ENCODE measurements at places on chromosomes 3 and 15.

GRCh38 chr3:127003601-127004280 lies 20.8 kb downstream of the PLXNA1 start:
- DNase-seq: no peak

- no peak for DNase-seq
Observed at GRCh38 chr3:44910693-44911092, 36.3 kb downstream of the TGM4 start.

GRCh38 chr15:50066202-50066601 lies 52.8 kb downstream of the ATP8B4 start:
- DNase-seq: no peak

GRCh38 chr3:110608566-110608965 lies 463.1 kb upstream of the NECTIN3 start:
- DNase-seq: no peak

- DNase-seq: no peak
Observed at GRCh38 chr15:85154061-85154460, 172.4 kb downstream of the PDE8A start.

DNA sequence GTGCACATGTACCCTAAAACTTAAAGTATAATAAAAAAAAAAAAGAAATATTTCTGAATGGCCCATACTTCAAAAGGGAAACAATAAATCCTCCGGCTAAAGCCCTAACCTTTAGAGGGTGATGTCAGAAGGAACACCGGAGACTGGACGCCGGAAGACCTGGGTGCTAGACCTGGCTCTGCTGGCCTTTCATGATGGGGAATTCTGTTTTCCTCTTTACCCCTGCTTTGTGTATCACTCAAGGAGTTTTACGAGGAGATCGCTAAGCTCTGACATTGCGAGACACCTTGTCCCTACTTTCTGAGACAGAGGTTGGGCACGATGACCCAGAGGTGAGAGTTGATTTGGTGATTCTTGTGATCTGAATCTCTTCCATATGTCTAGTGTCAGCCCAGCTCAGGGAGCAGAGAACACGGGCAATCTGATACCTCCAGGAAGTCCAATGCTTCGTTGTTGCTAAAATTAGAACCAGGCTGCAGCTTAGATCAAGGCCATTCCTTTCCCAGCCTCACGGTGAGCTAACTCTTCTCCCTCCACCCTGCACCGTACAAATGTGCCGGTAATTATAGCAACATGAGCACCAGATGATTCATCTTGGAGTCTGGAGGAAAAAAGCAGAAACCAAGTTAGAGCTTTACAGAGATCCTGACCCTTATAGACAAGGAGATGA lies 42.0 kb upstream of the CFAP161 start:
- no peak for DNase-seq

Measured in sciatic nerve (tissue), 2 donors.